Inflammatory macrophage treated with lipopolysaccharide for 1 hour (primary cell): ENCODE measurements at places on chromosomes 5 and 9.

DNA sequence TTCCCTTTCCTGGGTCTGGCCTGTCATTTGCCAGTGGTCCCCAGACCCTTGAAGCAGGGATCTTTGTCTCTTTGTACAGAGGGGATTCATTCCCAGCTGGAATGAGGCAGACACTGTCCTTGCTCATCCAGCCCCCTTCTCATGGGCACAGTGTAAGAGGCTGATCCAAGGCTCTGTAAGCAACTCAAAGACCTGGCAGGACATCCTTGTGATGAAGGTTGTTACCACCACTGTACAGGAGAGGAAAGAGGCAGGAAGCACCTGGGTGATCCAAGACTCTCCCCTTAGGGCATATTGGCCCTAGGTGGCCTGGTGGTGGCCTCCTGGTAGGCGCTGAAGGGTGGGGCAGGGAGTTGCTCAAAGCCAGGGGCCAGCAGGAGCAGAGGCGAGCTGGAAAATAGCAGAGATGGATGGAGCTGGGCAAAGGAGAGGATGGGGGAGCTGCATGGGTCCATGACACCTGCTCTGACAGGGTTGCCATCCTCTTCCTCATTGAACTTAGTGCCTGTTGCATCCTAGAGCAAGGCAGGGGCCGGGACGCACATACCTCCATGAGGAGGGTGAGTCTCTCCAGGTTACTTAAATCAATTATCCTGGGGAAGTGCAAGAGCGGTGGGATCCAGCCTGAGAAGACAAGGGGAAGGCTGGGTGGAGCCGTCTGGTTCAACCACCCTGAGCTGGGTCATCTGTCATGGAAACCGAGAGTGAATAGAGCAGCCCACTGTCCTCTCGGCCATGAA lies 9.8 kb upstream of the GADD45G start:
- DNase-seq, result no peak

- no peak for DNase-seq
These were observed 29.6 kb upstream of the TAF1L start for GRCh38 chr9:32665101-32665500.

DNA sequence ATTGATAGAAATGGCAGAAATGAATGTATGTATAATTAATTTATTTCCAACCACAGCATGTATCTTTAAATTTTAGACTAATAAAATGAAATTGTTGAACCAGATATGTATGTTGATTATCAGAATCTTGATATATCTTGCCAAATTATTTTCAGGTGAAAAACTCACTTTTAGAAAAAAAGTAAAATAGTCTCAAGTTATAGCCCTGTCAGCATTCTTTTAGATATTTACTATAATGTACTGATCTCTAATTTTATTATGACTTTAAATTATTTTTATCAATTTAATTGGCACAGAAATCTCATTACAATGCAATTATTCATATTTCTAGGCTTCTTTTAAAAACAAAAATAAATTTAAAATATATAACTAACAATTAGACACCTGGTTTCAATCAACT lies 1990.4 kb upstream of the CDH6 start:
- DNase-seq, result no peak

DNA sequence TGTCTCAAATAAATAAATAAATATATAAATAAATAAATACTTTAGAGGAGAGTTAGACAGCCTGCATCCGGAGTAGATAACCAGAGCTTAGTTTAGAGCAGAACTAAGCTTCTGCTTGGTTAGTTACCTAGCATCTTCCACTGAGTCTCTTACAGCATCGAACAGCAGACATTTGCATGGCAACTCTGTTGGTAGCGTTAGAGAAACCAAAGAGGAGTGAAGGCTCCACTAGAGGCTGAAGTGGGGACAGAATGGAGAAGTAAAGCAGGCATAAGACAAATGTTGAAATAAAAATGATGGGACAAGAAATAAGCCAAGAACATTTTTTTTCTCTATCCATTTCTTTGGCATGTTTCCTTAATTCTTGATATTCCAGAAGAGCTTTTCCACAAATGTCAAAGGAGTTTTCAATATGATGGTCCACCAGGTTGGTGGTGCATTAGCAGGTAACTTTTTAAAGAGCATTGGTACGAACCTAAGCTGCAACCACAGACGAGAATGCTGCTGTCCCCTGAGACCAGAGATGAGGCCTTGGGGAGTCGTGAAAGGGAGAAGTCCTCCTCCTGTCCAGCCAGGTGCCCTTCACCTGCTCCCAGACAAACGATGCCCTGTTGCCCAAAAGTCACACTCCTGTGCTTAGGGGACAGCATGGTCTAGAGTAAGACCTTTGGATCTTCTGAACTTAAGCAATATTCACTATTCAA lies 438.3 kb downstream of the DIRAS2 start:
- no peak for DNase-seq

DNA sequence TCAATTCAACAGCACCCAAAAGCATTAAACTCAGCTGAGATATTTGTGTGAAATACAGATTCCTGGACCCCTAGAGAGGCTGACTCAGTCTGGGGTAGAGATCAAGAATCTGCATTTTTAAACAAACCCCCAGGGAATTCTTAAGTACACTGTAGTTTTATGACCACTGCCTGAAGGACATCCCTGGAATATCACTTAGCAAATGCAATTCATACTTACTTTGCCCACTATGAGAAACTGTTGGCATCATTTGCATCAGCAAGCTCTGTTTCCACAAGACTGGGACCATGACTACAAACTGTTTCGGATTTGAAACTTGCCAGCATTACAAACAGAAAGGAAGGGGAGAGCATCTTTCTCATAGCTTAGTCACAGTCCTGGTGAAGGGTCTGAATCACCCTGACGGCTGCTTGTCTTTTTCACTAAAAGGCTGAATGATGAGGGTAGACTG lies 63.7 kb downstream of the MLLT3 start:
- DNase-seq, result no peak

DNA sequence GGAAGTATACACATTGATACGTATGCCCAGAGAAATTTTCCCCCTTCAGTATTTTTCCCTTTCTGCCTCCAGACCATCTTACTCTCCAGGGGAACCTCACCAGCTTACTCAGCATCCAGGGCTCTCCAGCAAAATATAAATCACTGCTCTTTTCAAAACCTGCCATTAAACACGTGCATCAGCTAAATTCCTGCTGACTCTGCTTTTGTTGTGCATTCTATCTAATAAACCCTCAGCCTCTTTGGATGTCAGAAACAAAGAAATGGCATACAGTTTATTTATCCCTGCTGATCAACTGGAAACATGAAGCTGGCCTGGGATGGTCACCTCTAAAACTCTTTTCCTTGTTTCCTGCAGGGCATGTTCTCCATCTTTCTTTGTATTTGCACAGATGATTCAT lies 126.8 kb downstream of the TRPM3 start:
- no peak for DNase-seq

- no peak for DNase-seq
These were observed 18.5 kb downstream of the TMEM167A start for GRCh38 chr5:83058726-83059125.

GRCh38 chr9:36924071-36924470 lies 110.0 kb downstream of the PAX5 start:
- peak; percentile 4 for DNase-seq

DNA sequence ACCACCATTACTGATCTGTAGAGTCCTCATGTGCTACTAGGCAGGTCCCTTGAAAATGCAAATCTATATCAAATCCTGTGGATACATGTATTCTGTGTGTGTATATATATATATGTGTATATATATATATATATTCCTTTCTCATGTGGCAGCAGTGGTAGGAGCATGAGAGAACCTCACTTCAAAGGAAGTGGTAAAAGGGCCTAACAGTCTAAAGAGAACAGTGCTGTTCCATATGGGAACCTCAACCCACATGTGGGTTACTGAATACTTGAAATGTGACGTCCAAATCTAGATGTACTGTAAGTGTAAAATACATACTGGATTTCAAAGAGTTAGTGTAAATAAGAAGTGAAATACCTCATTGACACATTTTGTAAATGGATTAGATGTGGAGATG lies 5.4 kb downstream of the SLC46A2 start:
- DNase-seq, result no peak

DNA sequence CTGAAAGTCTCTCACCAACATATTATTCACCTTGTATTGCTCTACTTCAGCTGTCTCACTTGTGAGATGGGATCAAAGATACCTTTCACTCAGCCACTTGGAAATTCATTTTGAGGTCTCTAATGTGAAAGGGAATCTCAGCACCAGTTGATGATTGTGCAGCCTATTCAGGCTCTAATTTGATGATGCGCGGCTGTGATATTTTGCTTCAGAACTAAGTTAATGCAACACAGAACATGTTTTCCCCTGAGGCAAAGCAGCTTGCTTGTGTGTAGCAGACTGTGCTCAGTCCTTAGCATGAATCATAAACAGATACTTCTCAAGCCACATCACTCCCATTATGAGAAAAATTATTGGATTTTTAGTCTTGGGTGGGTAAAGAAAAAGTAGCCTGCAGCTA lies 378.8 kb downstream of the OSTF1 start:
- no peak for DNase-seq

- peak; percentile 63 for DNase-seq
These were observed 49.6 kb upstream of the ADRB2 start for GRCh38 chr5:148776780-148777179.

GRCh38 chr5:44048276-44048984 lies 340.8 kb downstream of the FGF10 start:
- DNase-seq, result no peak

DNA sequence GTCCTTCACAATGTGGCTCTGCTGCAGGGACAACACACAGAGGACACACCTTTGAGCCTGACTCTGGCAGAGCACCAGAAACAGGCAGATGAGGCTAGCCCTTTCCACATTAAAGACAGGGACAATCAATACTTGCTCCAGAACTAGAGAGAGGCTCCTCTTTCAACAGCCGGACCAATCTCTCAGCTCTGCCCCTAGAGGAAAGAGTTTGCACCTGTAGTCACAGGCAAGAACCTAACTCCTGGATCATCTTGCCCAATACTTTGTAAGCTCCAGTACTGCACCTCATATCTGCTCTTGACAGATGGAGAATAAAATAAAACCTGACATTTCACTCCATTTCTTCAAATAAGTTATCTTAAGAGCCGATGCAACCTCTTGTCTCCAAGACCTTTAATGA lies 52.1 kb downstream of the EPB41L4A start:
- no peak for DNase-seq

DNA sequence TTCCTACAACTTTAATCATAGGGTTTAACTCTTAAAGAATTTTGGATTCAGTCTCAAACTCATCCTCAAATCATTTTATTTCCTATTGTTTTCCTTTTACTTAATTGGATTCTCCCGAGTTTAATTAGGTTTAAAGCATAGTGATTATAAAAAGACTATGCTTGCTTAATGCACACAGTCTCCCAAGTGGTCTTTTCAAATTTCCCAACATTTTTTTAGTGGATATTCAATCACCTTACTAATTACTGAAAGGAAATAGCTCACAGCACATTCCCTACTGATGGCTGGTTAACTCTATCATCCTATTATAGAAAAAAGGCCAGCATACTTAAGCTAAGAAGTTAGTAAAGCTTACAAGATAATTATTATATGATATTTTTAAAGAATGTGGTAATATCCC lies 170.6 kb downstream of the PRDM9 start:
- no peak for DNase-seq

DNA sequence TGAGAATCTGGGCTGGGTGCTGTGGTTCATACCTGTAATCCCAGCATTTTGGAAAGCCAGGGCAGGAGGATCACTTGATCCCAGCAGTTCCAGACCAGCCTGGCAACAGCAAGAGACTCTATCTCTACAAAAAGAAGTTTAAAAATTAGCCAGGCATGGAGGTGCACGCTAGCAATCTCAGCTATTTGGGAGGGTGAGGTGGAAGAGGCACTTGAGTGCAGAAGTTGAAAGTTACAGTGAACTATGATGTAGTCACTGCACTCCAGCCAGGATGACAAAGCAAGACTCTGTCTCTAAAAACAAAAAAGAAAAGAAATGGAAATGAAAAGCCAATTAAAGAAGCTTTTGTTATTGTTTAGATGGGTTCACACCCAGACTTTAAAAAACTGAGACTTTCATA lies 131.6 kb upstream of the RASA1 start:
- DNase-seq, result no peak

GRCh38 chr9:135565141-135565628 lies 3.6 kb downstream of the PAEP start:
- no peak for DNase-seq

DNA sequence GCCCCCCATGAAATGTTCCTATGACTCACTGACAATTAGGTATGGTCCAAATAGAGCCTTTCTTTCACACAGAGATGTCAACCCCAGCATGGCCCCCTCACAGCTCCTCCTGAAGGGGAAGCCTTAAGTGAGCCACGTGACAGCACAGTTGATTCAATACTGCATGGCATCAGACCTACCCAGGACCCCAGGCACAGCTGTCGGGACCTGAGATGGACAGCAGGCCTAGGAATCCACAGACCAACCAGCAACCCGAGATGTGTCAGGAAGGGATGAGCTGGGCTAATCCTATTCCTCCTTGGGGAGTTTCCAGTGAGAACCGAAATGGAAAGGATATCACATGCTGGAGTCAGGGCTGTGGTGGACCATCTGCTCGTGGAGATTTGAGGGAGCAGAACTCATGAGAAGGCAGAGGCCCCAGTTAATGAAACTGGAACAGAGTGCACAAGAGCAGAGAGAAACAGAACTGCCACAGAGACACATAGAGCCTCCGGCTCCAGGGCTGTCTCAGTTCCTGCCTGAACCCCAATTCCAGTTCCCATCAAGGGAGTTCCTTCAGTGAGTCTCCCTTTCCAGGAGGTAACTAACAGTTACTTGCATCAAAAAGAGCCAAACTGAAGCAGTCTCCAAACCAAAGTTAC lies 42.1 kb upstream of the SMIM23 start:
- DNase-seq, result no peak

DNA sequence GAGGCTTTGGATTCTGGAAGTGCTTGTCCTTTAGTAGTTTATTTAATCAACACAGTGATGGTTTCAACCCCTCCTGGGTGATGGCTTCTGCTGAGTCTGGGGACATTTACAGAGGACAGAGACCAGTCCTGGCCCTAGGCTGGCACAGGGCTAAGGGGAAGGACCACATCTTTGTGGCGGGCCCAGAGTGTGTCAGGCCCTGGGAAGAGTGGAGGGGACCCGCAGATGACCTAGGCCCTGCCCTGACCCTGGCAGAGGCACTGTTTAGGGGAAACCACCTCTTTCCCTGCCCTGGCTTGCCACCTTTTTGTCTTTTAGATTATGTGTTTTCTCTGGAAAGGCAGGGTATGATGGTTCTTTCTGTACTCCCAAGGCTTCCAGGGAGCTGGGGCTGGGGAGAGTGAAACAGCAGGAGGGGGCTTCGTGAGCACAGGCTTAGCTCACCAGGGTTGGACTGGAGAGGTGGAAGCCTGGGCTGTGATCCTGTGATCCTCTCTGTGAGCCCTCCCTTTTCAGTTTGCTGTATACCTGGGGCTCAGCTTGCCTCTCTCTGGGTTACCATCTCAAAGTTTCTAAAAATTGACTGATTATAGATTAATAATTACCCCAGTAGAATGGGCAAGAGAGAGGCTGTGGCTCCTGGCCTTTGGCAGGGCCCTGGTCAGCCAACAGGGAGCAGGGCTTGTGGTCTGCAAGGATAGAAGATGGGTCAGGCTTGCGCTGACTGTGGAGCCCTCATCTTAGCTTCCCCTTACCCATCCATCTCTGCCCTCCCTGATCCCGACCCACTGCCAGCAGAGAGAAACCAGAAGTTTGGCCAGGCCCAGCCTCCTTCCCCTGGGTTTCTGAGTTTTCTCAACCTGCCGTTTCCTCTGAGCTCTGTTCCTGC lies 1.7 kb upstream of the SYNPO start:
- DNase-seq, result no peak
